ENCODE measurements at places on chromosomes 4 and X.

GRCh38 chr4:22478426-22478825, 37.4 kb downstream of the ADGRA3 start:
- no peak for DNase-seq

DNA sequence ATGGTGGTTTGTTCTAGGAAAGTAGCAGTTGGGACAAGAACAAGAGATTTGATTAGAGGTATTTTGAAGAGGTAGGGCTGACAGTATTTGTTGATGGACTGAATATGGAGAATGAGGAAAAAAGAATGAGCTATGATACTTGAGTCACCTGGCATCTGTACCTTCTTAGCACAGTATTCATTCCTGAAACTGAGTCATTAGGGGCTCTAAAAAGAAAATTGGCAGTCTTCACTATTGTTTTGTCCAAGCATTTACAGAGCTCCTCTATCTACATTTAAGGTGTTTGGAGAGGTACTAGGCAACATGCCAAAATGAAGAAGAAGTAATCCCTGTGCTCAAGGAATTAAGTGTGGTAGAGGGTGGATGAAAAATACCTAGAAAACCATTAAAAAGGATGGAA, 165.8 kb downstream of the SHROOM4 start:
- DNase-seq, result no peak

DNA sequence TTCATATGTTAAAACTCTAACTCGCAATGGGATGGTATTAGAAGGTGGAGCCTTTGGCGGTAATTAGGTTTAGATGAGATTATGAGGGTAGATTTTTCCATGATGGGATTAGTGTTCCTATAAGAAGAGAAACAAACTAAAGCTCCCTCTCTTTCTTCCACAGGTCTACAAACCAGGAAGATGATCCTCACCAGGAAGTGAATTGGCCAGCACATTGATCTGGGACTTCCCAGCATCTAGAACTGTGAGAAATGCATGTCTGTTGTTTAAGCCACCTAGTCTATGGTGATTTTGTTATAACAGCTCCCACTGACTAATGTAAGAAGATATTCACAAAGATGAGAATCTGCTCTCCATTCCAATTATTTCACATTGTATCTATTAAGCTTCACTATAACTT, 2266.9 kb downstream of the PCDH7 start:
- no peak for DNase-seq

DNA sequence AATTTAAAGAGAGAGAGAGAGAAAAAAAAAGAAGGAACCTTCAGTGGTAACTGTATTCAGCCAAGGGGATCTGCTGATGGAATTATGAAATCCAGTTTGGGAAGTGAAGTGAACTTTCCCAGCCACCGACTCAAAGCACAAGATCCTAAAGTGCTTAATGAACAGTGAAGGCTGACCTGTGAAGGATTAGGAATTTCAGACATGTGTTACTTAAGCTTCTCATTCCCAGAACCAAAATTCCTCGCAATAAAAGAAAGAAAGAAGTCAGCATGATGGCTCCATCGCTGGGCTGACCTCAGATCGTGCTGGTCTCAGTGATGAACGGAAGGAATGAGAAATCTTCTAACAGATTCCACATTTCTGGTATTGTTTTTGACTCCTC, 135.2 kb downstream of the ARSF start:
- DNase-seq, result no peak

- DNase-seq, result no peak
Measured at GRCh38 chrX:9612146-9612505, 147.3 kb downstream of the TBL1X start.

GRCh38 chr4:1711571-1712215, 426 bp downstream of the SLBP start:
- no peak for DNase-seq

Measured in GM10248 (cell line).